ENCODE measurements at places on chromosomes 12 and 14.
A peak's percentile ranks its signal among the peaks of the same experiment; 100 is the strongest.

DNA sequence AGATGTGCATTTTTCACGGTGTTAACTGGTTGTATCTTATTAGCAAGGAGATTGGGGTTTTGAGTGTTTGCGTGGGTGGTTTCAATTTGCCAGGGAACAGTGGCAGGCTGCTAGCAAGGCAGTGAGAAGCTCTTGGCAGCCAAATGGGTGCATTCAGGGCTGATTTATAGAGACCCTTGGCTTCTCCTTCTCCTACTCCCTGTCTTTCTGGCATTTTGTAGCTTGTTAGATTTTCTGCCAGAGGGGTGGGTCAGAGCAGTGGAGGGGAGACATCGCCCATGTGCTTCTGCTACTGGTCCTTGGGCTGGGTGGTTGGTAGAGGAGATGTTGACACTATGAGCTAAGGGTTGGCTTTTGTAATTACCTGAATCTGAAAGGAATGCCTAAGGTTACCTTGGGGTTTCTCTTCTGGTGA is 9.6 kb downstream of the CALM1 start:
- DNase-seq: no peak

GRCh38 chr12:11830307-11830801 is 180.9 kb downstream of the ETV6 start:
- DNase-seq: no peak

GRCh38 chr12:32949815-32950214 is 53.2 kb upstream of the PKP2 start:
- DNase-seq: no peak

GRCh38 chr14:87109271-87109670 is 883.7 kb downstream of the GALC start:
- no peak for DNase-seq

DNA sequence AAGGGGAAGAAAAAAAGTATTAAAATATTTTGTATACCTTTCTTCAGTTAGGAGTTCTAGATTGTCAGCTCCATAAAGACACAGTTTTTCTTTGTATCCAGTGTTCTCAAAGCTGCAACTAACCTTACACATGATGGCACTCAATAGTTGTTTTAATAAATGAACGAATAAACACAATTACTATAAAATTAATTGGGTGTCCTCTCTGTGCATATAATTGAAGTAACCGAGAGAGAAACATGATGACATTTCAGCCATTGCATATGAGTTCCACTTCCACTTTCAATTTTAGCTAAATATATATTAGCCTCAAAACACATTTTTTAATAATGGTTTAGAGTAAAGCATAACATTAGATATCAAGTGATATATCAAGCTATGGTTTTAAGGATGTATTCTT is 671.2 kb downstream of the LRFN5 start:
- no peak for DNase-seq

GRCh38 chr14:72680853-72681640 is 212.9 kb downstream of the DPF3 start:
- no peak for DNase-seq

DNA sequence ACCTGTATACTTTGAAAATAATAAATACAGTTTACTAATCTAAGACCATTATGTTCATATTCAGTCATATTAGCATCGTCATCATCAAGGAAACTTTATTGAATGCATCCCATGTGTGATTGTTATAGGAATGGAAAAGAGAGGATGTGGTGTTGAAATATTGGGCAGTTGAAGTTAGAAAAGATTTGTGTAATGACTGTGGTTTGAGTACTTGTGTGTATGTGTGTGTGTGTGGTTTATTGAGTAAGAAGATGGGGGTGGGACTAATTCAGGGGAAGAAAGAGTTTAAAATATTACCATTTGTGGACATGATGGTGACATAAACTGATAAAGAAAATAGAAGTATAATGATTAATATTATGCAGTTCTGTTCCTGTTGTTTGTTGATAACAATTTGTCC is 238.7 kb upstream of the SEL1L start:
- no peak for DNase-seq

GRCh38 chr14:36021591-36022320 is 154.8 kb downstream of the PTCSC3 start:
- DNase-seq: no peak

GRCh38 chr12:39287409-39287808 is 155.5 kb downstream of the KIF21A start:
- DNase-seq: no peak

GRCh38 chr14:101932673-101933072 is 31.7 kb upstream of the DYNC1H1 start:
- no peak for DNase-seq

DNA sequence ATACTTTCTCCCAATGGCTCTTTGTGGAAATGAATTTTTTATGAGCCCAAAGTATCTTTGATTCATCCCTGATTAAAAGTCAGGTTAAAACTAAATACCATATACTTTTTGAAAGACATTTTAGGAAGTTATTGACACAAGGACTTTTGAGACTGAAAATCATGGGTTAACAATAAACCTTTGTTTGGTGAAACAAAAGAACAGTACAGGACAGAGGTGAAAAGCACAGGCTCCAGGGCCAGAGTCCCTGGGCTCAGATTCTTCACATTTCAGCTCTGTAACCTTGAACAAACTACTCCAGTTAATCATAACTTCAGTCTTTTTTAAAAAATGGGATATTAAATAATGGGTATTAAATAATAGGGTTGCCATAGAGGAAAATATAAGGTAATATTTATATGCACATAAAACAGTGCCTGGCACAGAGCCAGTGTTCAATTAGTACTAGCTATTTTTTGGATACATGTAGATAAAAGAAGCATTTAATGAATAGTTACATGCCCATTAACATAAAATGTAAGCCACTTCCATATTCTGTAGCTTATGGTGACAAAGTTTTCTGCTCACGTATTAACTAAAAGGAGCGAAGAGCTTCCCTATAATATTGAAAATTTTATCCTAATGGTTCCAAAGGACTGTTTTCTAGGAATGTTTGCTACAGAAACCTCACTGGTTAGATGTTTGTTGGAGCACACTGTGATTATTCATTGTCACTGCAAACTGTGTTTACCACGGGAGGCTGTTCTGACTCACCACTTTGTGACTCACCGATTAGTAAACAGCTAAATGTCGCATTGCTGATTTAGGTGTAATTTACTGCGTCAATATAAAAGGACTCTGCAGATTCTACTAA is 255.4 kb downstream of the DAD1 start:
- no peak for DNase-seq

GRCh38 chr12:101697930-101698799 is 725 bp downstream of the CHPT1 start:
- DNase-seq: peak; percentile 20

DNA sequence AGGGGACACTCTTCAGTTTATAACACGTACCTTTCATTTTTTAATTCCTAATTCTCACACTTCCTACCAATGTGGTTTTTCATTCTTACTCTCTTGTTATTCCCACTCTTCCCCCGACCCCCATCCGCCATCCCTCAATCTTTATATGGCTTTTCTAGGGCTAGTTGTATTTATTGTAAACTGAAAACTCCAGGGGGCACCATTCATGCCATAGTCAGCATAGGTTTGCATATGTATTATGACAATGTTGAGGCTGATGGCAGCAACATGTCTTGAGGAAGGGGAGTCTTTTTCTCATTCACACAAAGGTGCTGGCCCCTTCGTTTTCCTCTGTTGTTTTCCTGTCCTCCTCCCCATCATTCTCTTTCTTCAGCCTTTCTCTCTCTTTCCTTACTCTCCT is 27.7 kb upstream of the LTA4H start:
- DNase-seq: no peak

DNA sequence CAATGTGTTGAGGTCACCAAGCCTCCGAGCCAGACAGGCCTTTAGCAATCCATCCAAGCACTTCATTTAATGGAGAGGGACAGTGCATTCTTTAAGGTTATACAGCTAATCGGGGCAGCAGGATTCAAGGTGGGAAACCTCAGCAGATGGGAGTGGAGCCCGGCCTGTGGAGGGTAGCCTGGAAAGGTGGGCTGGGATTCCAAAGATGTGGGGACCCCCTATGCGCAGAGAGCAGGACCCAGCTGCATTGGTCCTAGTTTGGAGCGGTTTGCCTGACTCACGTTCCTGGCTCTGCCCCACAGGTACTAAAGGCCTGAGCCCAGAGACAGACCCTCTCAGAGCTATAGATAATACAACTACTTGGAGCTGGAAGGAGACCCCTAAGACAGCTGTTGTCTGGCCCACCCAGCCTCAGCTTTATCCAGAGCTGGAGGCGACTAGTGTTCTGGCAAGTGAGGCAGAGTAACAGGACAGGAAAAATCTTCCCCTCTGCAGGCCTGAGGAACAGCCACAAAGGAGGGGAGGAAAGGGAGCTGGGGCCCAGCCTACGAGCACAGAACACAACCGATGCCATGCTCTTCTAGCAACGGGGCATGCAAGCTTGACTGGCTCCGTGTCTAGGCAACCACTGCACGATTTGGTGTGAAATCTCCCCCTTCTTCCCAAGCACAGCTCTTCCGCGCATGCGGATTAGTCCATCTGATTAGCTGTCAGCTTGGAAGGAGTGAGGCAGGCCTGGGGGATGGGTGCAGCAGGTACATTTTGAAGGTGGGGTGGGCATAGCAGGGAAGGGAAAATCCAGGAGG is 1.1 kb upstream of the MYH7 start:
- peak; percentile 85 for DNase-seq

DNA sequence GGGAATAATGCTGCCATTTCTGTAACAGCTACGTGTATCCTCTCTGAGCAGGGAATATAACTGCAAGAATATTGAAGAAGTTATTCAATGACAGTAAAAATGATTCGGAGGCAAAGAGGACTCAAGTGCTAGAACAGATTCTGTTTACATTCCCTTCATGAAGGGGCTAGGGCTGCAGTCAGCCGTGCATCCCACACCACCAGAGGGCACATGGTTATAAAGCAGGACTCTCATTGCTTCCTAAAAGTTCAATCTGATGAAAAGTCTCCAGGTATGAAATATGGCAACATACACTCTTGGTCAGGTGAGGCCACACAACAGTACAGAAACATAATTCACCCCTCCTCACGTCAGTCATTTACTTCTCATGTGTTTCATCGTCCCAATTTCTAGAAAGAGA is 34.0 kb downstream of the TCHP start:
- no peak for DNase-seq

- DNase-seq: no peak
Observed at GRCh38 chr14:99612738-99613330, 8.8 kb upstream of the CCDC85C start.

DNA sequence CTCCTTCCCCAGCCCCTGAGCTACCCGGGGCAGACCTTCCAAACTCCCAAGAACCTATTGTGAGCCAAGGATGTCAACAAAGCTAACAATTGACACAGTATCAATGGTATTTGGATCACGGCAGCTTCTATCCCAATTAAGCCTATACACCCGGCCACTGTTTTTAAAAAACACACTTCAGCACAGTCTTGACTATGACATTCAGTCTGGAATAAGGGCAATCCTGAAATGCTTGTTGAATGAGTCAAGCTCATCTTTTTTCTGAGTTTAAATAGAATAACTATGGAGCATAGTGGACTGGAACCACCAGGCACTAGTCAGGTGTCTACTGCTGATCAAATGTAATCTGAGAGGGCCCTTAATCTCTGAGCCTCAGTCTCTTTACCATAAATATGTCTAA is 5.7 kb downstream of the DENND5B start:
- DNase-seq: no peak

- DNase-seq: peak; percentile 19
Observed at GRCh38 chr12:74415633-74416032, 122.0 kb upstream of the ATXN7L3B start.

GRCh38 chr12:11687528-11687927 is 38.1 kb downstream of the ETV6 start:
- no peak for DNase-seq

- no peak for DNase-seq
Observed at GRCh38 chr14:90900476-90901083, 84.3 kb upstream of the TTC7B start.

- no peak for DNase-seq
Observed at GRCh38 chr14:56100556-56100955, 17.7 kb upstream of the PELI2 start.

DNA sequence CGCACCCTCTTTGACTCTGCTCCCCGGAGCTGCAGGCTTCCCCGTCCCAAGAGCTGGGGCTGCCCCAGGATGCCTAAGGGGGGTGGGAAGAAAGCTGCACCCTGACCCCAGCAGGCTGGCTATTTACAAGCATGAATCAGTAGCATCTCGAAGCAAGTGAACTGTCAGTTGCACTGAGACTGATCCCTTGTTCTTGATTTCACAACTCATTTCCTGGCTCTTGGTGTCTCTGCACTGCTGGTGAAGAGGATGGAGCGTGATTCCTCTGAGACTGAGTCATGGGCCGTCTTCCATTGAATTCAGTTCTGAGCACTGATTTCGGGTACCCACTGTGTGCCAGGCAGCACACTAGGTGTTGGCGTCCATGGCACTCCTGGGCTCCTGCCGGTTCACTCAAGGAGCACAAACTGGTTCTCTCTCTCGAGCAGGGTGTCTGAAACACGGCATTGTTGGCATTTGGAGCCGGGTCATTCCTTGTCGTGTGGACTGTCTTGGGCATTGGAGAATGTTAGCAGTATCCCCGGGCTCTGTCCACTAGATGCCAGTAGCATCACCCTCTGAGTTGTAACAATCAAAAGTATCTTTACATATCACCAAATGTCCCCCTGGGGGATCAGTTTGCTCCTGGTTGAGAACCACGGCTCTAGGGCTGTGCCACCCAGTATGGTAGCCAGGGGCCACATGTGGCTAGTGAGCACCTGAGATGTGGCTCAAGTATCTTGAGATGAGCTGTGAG is 86.9 kb downstream of the RIN3 start:
- no peak for DNase-seq

DNA sequence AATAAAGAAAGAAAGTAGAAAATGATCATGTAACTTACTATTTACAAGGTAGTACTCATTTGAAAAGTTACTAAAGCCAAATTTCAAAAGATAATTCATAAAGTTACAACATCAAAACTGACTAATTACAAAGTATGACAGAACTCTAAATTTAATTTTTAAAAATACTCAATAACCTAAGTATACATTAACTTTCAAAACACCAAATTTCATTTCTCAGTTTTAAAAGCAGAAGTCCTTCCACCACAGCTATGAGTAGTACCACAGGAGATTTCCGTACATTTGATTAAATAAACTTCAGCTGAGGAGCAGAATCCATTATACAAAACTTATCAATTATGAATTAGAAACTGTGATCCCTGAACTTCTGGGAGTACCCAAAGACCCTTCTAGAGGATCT is 100.8 kb upstream of the BBS10 start:
- no peak for DNase-seq

DNA sequence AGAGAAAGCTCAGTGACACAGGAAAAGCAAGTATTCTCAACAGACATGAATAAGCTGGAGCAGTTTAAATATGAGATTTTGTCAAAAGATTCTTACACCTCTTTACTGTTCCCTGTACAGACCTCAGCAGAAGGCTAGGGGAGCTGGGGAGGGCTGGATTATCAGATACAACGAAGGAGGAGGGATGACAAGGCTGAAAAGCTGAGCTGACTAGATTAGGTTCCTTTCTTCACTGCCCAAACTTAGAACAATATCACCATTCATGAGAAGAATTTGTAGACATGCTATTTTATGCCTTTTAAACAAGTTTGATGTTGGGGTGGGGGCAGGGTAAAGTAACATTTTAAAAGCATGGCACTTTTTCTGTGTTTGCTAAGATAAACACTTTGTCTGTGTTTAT is 611.1 kb downstream of the AACS start:
- no peak for DNase-seq

GRCh38 chr12:111636209-111636945 is 37.3 kb upstream of the ATXN2 start:
- DNase-seq: peak; percentile 59

- DNase-seq: no peak
Observed at GRCh38 chr14:95679998-95680735, 6.1 kb upstream of the TCL1B start.
